CD8-positive, alpha-beta memory T cell (primary cell): ENCODE measurements at places on chromosomes 1 and 21. TPM values are rescaled to one million over a fixed set of nuclear protein-coding genes. Genes with fewer than 3 reads are reported as not detected.

DNA sequence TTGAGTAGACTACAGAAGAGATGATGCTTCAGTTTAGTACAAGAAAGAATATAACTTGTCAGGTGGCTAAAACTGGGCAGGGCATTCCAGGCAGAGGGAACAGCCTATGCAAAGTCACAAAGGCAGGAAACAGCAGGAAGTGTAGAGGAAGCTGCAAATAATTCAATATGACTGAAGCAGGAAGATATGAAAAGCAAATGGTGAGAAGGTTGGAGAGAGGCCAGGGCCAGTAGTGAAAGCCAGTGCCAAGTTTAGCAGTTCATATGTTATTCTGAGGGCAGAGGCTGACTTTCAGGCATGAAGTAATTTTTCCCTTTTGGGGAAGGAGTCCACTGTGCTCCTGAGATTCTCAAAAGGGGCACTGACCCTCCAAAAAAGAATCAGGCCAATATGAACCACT lies 8.0 kb upstream of the YBX1 start:
- no peak for DNase-seq
- no peaks in the 10 kb centered on the region for H3K4me1 ChIP-seq
- H3K27me3 ChIP-seq: no peaks in the 10 kb centered on the region
- H3K27ac ChIP-seq: no peak overlapping the region

DNA sequence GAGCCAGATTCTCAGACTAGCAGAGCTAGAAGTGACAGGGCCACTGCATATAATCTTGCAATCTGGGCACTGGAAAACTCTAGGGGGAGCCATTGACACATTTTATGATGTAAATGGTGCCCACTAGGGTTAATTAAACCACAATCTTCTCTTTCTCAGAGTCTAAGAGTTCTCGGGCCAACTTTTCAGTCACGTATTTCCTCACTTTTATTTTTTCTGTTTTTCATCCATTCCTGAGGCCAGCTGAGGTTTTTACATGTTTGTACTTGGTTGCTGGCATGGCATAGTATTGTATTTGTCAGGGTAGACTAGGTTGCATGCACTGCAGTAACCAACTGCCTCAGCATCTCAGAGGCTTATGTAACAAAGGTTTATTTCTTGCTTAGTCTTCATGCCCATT lies 138.2 kb downstream of the ZNF326 start:
- H3K27me3 ChIP-seq: no peaks in the 10 kb centered on the region
- no peak for DNase-seq
- no peak overlapping the region for H3K27ac ChIP-seq
- H3K4me1 ChIP-seq: no peaks in the 10 kb centered on the region

GRCh38 chr1:244191581-244191980 lies 140.5 kb downstream of the ZBTB18 start:
- H3K4me3 ChIP-seq: no peak overlapping the region
- no peaks in the 10 kb centered on the region for H3K27me3 ChIP-seq
- no peak overlapping the region for H3K27ac ChIP-seq
- H3K36me3 ChIP-seq: no peaks in the 10 kb centered on the region
- H3K4me1 ChIP-seq: no peaks in the 10 kb centered on the region

FBXO44 gene
- 16.0 TPM for total RNA-seq

- no peaks in the 10 kb centered on the region for H3K27me3 ChIP-seq
- H3K4me1 ChIP-seq: no peaks in the 10 kb centered on the region
- no peak for DNase-seq
- H3K27ac ChIP-seq: no peak overlapping the region
- no peak overlapping the region for H3K4me3 ChIP-seq
Measured at GRCh38 chr1:207172885-207173284, 68.9 kb downstream of the C4BPA start.

DNA sequence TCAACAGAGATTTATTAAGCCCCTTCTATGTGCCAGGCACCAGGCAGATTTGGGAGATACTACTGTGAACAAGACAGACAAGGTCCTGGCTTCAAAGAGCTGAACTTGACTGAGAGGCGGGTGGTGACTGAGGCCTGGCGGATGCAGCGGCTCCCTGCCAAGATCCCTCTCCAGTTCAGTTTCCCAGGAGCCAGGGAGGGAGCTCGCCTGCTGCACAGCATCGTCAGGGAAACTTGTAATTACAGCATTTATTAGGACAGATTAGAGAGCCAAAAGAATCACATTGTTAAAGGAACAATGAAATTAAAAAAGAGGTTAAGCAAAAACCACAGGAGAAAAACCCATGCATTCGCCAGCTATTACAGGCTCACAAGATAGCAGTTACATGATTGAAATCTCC lies 55.3 kb downstream of the ETS2 start:
- DNase-seq: no peak
- no peaks in the 10 kb centered on the region for H3K36me3 ChIP-seq
- H3K4me3 ChIP-seq: no peak overlapping the region
- no peaks in the 10 kb centered on the region for H3K4me1 ChIP-seq
- no peak overlapping the region for H3K27ac ChIP-seq

- H3K4me1 ChIP-seq: peaks cover 14% of the 10 kb centered on the region
- H3K27ac ChIP-seq: no peak overlapping the region
- H3K27me3 ChIP-seq: no peaks in the 10 kb centered on the region
Measured at GRCh38 chr1:200901796-200902444, 7.2 kb downstream of the INAVA start.
